ACHN (cell line): ENCODE measurements at places on chromosomes 2 and 18.

DNA sequence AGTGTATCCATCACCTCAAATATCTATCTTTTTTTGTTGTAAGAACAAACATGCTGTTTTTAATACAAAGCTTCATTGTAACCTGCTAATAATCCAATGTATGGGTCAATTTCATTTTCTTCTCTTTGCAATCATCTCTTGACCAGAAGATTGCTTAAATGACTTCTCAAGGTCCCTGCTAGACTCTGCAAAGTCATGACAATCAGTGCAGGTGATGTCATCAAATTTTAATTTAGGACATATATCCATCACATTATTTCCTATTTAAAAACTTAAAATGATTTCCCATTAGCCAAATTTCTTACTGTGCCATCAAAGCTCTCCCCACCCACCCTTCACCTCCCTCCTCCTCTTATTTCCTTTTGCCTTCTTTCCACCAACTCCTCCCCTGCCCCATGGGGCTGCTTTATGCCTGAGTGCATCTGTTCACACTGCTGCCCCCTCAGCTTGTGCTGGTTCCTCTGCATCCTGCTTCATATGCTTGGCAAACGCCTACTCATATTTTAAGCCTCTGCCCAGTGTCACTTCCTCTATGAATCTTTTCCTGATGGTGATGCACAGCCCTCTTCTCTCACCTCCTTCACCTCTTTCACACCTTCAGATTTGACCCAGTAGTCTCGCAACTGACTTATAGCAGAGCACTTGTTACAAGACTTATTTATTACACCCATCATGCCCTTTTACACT, 20.3 kb downstream of the PLEK start:
- DNase-seq: no peak

DNA sequence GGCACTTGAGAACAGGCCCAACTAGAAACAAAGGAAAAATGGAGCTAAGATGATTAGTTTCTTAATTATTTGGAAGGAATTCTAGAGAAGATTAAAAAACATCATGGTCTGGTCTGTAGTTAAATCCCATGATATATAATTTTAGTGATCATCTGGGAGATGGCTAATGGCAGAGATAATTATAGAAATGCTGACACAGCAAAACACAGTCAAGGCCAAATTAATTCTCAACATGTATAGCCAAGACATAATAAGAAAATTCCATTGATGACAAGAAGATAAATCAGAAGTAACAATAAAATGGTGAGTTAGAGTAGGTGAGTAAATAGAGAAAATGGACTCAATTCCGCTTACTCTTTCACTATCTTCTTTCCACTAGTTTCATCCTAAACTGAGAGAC, 59.2 kb upstream of the ITGA4 start:
- DNase-seq: no peak

DNA sequence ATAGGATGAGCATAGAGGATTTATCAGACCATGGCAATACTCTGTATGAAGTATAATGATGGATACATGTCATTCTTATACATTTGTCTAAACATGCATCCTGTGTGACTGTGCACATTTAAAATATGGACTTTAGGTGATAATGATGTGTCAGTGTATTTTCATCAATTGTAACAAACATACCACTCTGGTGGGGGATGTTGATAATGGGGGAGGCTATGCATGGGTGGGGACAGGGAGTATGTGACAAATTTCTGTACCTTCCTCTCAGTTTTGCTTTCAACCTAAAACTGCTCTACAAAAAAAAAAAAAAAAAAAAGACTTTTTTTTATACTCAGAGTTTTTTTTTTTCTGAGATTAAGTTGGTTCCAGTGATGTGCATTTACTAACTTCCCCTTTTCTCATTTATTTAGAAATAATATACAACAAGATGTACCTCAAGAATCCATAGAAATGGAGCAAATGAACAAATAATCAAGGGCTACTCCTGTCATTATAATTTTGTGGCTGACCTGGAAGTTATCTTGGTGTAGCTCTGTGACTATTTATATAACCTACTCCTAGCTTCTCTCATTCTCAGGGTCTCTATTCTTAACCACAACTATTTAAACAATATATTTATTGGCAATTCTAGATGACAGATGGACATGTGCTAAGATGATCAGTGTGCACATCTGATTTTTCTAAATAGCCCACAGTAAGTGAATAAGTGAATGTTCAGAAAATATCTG, 108.9 kb upstream of the ITGA4 start:
- no peak for DNase-seq

- DNase-seq: no peak
These were observed 1.6 kb downstream of the DYTN start for GRCh38 chr2:206716623-206717022.
